ENCODE measurements at places on chromosomes 7 and 10.

DNA sequence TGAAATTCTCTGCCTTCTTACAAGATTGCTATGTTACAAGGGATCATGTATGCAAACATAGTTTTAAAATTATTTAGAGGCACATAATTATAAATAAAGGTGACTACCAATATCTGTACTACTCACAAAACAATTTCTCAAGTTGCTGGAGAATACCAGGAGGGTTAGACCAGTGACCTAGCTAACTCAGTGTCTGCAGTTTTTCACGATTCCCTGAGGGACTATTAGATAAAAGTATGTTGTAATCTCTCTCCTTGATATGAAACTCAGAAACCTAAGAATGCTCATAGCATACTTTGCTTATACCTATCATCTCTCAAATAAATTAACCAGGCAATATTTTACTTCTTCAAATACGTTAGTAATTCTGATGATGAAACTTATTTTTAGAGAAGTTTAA lies 534.0 kb upstream of the ANKRD30A start:
- no peak for DNase-seq

DNA sequence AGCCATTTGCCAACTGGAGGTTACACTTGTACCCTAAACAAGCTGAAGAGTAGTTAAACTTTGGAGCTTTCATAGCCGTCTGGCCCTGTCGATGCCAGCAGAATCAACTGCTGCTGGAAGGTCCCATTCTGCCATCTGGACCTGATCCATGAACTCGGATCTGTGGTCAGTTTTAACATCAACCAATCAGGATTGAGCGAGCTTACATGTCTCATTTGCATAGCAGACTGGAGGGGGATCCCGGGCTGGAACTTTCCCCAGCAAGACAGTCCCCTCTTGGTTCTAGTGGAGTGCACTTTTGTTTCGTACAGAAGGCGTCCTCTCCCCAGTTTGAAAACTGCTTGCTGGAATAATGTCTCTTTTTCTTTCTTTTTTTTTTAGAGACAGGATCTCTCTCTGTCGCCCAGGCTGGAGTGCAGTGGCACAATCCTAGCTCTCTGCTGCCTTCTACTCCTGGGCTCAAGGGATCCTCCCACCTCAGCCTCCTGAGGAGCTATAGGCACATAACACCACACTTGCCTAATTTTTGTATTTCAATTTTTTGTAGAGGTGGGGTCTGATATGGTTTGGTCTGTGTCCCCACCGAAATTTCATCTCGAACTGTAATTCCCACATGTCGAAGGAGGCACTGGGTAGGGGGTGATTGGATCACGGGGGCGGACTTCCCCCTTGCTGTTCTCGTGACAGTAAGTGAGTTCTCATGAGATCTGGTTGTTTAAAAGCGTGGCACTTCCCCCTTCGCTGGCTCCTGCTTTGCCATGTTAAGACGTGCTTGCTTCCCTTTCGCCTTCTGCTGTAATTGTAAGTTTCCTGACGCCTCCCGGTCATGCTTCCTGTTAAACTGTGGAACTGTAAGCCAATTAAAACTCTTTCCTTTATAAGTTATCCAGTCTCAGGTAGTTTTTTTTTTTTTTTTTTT lies 42.8 kb upstream of the SEPHS1 start:
- no peak for DNase-seq

GRCh38 chr7:108604307-108605077 lies 34.8 kb downstream of the DNAJB9 start:
- DNase-seq: peak; percentile 80

DNA sequence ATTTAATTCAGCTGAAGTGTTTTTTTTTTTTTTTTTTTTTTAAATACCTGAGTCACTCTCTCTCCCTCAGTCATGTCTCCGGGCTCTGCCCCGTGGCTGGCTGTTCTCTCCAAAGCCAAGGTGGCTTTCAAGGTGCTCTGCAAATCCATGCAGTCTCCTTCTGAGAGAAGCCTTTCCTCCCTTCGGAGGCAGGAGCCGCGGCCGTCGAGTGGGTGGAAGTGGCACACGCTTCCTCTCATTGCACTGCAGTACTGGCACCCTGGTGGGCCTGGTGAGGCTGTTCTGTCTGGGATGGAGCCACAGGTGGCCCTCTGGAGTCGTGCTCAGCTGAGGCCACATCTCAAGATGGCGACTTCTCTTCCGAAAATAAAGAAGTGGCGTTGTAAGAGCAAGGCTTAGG lies 221.8 kb downstream of the GLRX3 start:
- no peak for DNase-seq

DNA sequence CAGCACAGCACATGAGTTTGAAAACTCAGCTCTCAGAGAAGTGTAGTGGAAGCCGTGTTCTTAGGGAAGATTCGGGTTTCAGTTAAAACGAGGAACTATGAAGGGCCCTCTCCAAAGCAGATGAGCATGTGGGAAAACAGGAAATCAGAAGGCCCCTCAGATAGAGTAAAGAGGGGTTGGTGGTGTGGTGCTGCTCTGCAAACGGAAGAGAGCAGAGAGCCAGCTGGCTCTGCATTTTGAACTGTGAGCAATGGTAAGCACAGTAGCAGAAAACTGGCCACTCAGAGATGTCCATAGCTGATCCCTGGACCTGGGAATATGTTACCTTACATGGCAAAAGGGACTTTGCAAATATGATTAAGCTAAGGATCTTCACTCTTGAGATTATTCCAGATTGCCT lies 27.9 kb upstream of the CUL1 start:
- no peak for DNase-seq

Data from hematopoietic multipotent progenitor cell treated with erythropoietin and hydrocortisone succinate and interleukin-3 and kit ligand, for 17 days (in vitro differentiated cells).